ENCODE measurements at places on chromosomes 2 and 18. TPM values are rescaled to one million over a fixed set of nuclear protein-coding genes. Genes with fewer than 3 reads are reported as not detected.

Gene PDE1A
- total RNA-seq, result 0.10 TPM

Gene ADRA2B
- total RNA-seq, result not detected

Gene CHST10
- total RNA-seq, result 10.4 TPM

Gene HAT1
- total RNA-seq, result 50.1 TPM

Gene IL36A
- total RNA-seq, result not detected

Gene GCG
- not detected for total RNA-seq

Gene SERPINB4
- total RNA-seq, result not detected

Gene SNRNP27
- total RNA-seq, result 48.5 TPM

Gene SLC9A4
- not detected for total RNA-seq

Gene FBLN7
- 2.2 TPM for total RNA-seq

Gene SFXN5
- 8.4 TPM for total RNA-seq

Gene NEUROD1
- total RNA-seq, result not detected

Gene LAMA1
- total RNA-seq, result 0.25 TPM

Gene LAMA3
- 9.0 TPM for total RNA-seq

Gene FIGN
- 0.13 TPM for total RNA-seq

Gene GALNT3
- 1.2 TPM for total RNA-seq

Gene STEAP3
- total RNA-seq, result 27.2 TPM

Gene ZNF521
- total RNA-seq, result 18.1 TPM

Gene DPP10
- total RNA-seq, result not detected

Gene MEP1B
- total RNA-seq, result not detected

Gene SERPINB5
- not detected for total RNA-seq

Gene PRADC1
- 35.4 TPM for total RNA-seq

Gene CDH20
- total RNA-seq, result 0.07 TPM

Gene TTC32
- total RNA-seq, result 1.7 TPM

Gene GRB14
- total RNA-seq, result 2.6 TPM

Gene DNER
- total RNA-seq, result 2.6 TPM

Gene CAMKMT
- 3.8 TPM for total RNA-seq

Gene FAHD2B
- total RNA-seq, result 3.2 TPM

Gene ARHGEF33
- 0.07 TPM for total RNA-seq

Gene CCDC74A
- total RNA-seq, result 6.6 TPM

Gene SLC5A7
- total RNA-seq, result not detected

Gene ZNF532
- 37.4 TPM for total RNA-seq

Gene VSNL1
- not detected for total RNA-seq

Gene KANSL1L
- total RNA-seq, result 6.9 TPM

Gene RTP5
- not detected for total RNA-seq

Gene GREB1L
- 3.1 TPM for total RNA-seq

Gene OTX1
- total RNA-seq, result 0.10 TPM

Gene PTPRN
- total RNA-seq, result not detected

Gene SERPINB13
- total RNA-seq, result not detected

Gene TMEM185B
- total RNA-seq, result 33.5 TPM

Gene RETREG2
- total RNA-seq, result 43.6 TPM

Gene GLI2
- 0.39 TPM for total RNA-seq

Gene CELF4
- not detected for total RNA-seq

Gene RASGRP3
- 68.6 TPM for total RNA-seq

Gene TRAF3IP1
- total RNA-seq, result 4.9 TPM

Gene RAPGEF4
- total RNA-seq, result 7.2 TPM

Gene TMEM163
- 0.44 TPM for total RNA-seq

Gene DHRS9
- total RNA-seq, result not detected

Gene ACADL
- not detected for total RNA-seq

Gene MBOAT2
- total RNA-seq, result 7.3 TPM

Gene FLACC1
- not detected for total RNA-seq

Gene DCDC2C
- 0.60 TPM for total RNA-seq
